ENCODE measurements at places on chromosomes 2 and 18.

GRCh38 chr2:69572641-69573040, 70.9 kb downstream of the AAK1 start:
- DNase-seq = no peak

DNA sequence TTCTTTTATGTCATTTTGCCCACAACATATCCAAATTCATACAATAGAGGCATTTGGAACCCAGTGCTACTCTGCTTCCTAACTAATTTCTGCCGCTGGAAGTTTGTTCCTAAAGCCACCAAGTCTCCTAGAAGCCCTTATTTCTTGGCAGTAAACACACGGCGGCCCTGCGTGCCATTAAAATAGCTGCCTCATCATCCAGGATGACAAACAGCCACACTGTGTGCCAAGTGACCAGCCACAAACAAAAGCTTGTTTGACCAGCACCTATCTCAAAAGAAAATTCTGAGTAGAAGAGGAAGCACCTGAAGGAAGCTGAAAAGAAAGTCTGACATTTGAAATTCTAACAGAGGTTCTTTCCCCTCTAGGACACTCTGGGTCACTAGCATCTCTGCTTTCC, 64.2 kb downstream of the BCL11A start:
- no peak for DNase-seq

DNA sequence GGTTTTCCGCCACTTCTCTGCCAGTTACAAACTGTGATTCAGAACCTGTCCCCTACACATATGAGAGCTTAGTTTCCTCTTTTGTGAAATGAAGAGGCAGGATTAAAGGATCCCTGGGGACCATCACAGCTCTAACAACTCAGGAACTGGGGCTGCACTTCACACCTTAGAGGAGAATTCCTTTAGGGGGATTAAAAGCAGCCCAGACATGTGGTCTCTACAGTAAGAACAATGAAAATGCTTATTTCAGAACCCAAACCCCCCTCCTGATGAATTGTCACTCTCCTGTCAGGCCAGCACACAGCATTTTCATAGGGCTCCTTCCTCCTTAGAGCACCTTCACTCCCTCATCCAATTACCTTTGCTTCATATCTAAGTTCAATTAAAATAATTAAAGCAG, 101.5 kb upstream of the NEDD4L start:
- no peak for DNase-seq

DNA sequence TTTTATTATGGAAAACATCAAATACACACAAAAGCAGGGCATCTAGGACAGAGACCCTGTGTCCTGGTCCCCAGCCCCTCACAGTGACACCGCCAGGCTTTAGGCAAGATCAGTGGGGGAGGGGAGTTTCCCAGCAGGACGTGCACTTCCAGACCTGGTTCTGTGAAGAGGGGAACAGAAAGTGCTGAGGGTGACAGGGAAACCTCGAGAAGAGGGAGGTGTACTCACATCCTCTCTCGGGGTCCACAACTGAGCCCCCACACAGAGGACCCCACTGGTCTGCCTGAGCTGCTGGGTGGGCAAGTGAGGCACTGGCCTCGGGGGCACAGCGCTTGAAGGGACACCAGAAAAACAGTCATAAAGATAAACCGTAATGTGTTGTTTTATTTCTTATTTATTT, 4.4 kb upstream of the GPR35 start:
- no peak for DNase-seq

GRCh38 chr2:111688482-111688881, 195.5 kb downstream of the ANAPC1 start:
- DNase-seq = no peak

GRCh38 chr2:96813656-96814055, 2.4 kb upstream of the CNNM3 start:
- DNase-seq = no peak

DNA sequence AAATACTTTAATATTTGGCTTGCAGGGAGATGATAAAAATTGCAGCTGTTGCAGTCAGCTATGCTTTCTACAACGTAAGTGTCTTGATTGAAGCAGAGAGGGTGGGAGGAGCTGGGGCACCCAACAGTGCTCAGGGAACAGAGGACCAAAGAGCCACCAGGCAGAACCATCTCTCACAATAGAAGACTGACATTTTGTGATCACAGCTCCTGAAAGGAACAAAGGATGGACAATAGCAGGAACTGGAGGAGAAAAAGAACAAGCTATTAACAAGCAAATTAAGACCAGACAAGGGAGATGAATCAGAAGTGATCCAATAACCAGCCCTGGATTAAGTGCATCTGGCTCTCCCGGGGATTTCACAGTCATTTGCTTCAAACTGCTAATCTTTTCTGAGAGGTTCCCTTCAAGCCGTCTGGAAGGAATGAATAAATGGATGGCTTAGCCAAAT, 65.7 kb upstream of the SMAD2 start:
- no peak for DNase-seq

GRCh38 chr2:223887127-223887526, 49.7 kb upstream of the AP1S3 start:
- DNase-seq = no peak

DNA sequence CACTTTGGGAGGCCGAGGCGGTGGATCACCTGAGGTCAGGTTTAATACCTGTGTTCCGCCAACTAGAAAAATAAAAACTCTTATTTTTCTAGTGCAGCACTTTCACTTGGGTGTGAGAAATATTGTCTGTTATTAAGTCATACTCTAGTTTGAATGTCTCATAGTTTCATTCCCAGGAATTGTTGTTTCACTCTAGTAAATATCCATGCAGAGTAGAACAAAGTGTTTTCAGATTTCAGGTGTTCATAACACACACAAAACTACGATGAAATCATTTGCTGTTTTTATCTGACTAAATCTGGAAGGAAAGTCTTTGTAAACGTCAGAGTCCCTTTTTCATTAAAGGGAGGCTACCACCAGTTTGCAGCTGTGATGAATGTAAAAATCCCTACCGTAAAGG, 4.0 kb downstream of the FAM117B start:
- no peak for DNase-seq

- no peak for DNase-seq
These were observed 64.0 kb downstream of the CHST9 start for GRCh38 chr18:27121108-27121507.

GRCh38 chr2:235665661-235666212, 171.9 kb downstream of the AGAP1 start:
- no peak for DNase-seq

GRCh38 chr2:240070907-240071306, 17.6 kb upstream of the OR6B3 start:
- no peak for DNase-seq

GRCh38 chr2:45237128-45237527, 227.9 kb upstream of the SIX2 start:
- no peak for DNase-seq

GRCh38 chr18:4453874-4454536, 1.1 kb downstream of the DLGAP1 start:
- DNase-seq = no peak

DNA sequence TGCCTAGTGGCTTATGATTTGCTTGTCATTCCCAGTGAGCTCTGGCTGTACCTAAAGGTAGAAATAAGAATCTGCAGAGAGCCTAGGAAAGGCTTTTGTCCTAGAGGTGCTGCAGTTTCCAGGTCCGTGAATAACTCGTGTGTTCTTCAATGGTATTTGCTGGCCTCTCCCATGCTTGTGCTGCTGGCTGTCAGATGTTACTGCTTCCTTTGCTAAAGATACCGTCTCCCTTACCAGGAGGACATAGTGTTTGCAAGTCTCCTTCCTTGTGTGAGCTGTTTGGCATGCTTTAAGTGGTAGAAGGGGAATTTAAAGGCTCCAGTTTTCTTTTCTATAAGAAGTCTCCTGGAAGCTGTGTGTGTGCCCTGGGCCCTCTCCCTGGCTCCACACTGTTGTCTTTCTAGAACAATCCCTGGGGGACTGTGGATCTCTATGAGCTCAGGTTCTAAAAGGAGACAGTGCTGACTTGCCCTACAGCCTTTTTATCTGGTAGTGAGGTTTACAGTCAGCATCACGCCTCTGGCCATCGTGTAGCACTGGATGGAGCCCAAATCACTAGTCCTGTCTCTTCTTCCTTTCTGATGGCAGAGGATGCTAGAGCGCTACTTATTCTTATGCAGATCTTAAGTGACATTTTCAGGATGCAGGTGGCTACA, 65.8 kb downstream of the RNF144A start:
- DNase-seq = no peak

- DNase-seq = no peak
These were observed 220.3 kb upstream of the NRP2 start for GRCh38 chr2:205461678-205462665.

DNA sequence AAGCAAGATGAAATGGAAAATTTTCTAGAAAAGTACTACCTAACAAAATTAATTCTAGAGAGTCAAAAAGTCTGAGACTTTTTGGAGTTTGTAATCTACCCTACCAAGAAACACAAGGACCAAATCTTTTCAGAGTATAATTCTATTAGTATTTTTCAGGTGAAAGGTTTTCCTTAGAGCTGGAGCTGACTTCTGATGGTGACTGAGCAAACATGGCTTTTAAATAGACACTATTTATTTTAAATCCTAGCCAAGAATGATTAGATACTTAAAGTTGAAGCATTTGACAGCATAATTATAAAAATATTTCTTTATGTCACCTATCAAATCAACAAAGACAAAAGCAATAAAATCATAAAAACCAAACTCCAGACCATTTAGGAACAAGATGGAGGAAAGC, 26.6 kb downstream of the ZC3H6 start:
- DNase-seq = no peak

DNA sequence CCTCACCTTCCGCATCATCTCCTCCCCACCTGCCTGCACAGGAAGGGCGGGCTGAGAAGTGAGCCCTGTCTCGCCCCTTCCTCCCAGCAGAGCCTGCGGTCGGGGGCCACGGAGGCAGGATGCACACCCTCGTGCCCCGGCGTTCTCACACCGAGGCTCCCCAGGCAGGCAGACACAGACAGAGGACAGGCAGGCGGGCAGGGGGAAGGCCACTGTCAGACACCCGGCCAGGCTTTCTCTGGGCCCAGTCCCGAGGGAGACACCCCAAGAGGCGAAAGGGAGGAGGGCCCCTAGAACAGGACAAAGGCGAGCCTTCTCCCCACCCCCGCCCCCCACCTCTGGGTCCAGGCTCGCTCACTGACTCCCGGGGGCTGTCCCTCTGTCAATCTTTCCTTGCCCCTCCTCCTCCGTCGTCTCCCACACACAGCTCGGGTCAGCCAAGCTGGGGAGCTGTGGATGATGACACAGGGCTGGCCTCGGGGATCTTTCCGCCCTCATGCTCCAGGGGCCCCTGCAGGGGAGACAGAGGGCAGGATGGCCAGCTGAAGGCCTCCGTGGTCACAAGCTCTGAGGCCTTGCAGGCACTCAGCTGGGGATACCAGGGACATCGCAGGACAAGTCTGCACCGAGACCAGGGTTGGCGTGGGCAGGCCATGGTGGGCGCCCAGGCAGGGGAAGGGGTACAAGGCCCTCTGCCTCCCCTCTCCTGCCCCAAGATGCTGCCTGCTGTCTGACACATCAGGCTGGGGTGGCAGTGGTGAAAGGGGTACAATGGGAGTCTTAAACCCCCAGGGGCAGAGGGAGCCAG, 24.9 kb downstream of the BIN1 start:
- peak; percentile 38 for DNase-seq

GRCh38 chr18:79883461-79884293, 67.8 kb downstream of the SLC66A2 start:
- DNase-seq = no peak

DNA sequence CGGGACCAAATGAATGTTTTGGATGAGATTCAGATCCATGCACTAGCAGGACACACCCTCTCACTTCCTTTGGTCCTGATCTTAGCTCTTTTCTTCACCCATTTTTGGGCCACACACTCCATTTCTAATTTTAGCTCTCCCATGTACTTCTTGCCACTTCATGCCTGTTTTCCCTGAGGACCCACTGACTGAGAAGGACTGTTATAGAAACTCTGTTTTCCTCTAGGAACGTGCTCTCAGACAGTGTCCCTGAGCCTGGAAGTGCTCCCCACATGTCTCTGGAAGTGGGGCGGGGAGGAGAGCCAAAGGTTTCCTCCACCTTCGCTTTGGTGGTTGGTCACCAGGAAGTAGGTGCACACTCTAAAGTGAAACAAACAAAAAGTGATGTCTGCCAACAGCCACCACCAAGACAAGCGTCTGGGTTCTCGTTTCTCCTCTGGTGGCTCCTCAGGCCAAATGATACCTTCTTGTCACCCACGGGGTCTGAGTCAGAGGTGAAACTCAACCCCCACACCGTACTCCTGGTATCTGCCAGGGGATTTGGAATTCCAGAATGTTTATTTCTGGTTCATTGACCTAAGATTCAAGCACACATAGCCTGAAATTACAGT, 74.7 kb downstream of the MERTK start:
- no peak for DNase-seq

GRCh38 chr2:84807063-84807485, 73.8 kb downstream of the TRABD2A start:
- DNase-seq = no peak

DNA sequence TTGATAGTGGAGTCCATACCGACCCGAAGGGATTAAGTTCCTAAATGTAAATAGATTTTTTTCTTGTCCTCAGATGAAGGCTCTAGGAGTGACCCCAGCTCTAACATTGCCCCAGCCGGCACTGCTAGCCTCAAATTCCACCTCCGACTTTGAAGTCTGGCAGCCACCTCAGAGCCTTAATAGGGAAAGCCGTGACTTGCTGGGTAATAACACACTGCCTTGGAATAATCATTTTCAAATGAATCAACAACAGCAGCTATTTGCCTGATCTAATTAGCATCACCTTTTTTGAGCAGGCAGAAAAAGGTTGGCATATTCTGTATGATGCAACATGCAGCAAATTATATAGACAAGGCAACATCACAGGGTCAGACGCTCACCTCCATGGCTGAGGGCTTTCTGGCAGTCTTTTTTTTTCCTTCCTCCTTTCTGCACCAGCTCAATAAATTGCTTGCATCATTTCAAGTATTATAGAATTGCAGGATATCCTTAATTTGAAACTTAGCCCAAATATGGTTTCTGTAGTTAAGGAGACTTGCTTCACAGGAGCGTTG, 276.5 kb upstream of the ATP5MC3 start:
- DNase-seq = no peak

- no peak for DNase-seq
These were observed 32.0 kb upstream of the PLB1 start for GRCh38 chr2:28463893-28464292.

DNA sequence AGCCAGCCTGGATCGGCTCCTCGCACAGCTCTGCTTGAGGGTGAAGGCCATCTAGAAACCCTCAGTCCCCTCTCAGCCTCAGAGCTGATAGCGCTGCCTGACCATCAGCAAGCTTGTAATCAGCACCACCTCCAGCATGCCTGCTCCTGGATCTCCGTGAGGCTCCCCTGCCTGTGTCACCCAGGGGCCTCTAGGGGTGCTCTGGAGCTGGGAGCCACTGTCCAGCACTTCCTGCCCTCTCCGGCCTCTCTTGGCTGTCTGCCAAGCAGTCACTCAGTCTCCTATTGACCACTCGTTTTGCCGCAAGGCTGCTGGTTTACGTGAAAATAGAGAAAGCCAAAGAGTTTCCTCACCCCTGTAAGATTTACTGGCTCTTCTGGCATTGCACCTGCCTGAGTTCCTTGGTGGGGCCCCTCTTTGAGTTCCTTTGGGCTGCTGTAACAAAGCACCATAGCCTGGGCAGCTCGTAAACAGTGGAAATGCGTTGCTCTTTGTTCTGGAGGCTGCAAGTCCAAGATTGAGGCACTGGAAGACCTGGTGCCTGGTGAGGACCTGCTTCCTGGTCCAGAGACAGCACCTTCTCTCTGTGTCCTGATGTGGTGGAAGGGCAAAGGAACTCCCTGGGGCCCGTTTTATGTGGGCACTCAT, 17.9 kb downstream of the CAPN10 start:
- DNase-seq = no peak

All from stimulated activated CD8-positive, alpha-beta memory T cell treated with anti-CD3 and anti-CD28 coated beads, Interleukin-7, amount 100 ng/mL, for 1 hour (primary cell).